Motor neuron (in vitro differentiated cells): ENCODE measurements at places on chromosomes 2 and 18.

DNA sequence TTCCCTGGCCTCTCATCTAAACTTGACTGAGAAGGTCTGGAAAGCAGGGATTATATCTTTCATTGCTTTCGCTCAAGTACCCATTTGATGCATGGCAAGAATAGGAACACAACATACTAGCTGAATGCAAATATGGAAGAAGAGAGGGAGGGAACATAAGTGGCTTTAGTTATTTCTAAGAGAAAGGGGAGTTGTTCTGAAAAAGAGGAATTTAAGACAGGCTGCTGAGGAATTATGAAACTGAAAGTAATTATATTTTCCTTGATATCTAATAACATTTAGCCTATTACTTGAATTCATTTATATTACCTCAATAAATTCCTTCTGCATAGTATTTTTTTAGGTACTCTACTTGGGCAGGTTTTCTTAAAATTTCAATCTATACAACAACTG, 105.8 kb upstream of the TTN start:
- ATAC-seq, result no peak

DNA sequence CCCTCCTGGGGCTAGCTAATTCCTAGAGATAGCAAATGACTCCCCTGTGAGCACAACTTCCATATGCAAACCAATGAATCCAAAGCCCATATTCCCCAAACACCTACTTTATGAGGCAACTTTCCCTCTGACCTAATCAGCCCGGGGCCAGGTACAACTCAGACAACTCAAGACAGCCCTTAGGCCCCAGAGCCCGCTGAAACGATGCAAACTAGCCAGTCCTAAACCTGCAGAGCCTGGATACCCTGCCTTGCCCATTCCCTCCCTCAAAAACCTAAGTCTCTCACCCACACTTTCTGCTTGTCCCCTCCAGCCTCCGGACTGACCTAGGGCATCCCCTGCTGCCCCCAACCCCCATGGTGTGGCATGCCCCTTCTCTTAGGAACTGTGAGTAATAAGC, 142.8 kb downstream of the ACTR3 start:
- ATAC-seq, result no peak

GRCh38 chr2:75870651-75871137, 160.0 kb upstream of the GCFC2 start:
- ATAC-seq, result no peak

GRCh38 chr2:23651187-23652080, 266.5 kb downstream of the KLHL29 start:
- ATAC-seq, result peak; percentile 41

- no peak for ATAC-seq
Observed at GRCh38 chr2:206323486-206323885, 49.0 kb downstream of the ZDBF2 start.

- no peak for ATAC-seq
Observed at GRCh38 chr2:136324966-136325365, 207.0 kb upstream of the CXCR4 start.

GRCh38 chr2:8004250-8004681, 677.6 kb upstream of the ID2 start:
- peak; percentile 72 for ATAC-seq

DNA sequence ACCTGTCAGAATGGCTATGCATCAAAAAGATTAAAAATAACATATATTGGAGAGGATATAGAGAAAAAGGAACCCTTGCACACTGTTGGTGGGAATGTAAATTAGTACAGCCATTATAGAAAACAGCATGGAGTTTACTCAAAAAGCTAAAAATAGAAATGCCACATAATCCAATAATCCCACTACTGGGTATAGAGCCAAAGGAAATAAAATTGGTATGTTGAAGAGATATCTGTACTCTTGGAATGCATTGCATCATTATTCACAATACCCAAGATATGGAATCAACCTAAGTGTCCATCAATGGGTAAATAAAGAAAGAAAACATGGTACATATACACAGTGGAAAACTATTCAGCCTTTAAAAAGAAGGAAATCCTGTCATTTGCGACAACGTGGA, 77.2 kb downstream of the C1D start:
- no peak for ATAC-seq

DNA sequence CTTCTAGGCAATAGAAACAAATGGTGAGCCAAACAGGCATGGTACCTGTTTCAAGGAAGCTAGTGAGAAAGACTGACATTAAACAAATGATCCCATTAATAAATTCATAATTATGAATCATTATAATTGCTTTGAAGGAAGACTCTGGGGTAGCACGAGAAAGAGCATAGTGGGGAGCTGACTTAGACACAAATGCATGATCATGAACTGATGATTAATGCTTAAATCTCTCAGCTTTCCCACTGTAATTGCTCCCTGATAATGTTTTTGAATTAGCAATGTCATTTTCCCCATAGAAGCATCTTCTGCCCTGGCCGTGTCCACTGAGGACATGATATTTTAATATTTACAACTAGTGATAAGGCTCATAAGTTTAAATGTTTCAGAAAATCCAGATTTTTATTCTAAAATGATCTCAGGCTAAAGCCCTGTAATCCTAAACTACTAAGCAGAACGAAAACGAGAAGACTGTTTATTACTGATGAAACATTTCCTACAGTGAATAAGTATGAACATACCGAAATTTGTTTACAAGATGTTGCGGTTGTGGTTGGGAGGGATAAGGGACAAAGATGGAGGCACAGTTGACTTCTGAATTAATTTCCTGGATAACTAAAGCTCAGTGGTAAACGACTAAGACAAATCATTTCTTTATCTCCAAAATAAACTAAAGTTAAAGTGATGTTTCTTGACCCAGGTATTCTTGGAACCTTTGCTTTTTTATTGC, 47.3 kb upstream of the TACR1 start:
- ATAC-seq, result no peak

- no peak for ATAC-seq
Observed at GRCh38 chr2:219954331-219954730, 326.9 kb downstream of the SLC4A3 start.

DNA sequence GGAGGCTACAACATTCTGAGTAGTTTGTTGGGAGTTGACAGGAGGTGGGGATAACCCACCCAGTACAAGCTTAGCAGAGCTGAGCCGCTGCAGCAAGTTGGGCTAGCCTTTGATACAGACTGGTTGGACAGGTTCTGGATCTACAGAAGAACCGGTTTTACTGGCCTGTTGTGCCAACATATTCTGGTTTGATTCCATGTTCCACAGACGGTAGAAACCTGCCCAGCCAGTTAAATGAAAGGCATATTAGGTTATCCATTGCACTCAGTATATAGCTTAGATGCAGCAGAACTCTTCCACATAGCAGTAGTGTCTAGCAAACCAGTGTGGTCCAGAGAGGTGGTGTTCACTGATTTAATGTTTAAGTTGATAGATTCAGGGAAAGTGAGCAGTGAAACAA, 19.3 kb upstream of the RBBP8 start:
- ATAC-seq, result no peak

DNA sequence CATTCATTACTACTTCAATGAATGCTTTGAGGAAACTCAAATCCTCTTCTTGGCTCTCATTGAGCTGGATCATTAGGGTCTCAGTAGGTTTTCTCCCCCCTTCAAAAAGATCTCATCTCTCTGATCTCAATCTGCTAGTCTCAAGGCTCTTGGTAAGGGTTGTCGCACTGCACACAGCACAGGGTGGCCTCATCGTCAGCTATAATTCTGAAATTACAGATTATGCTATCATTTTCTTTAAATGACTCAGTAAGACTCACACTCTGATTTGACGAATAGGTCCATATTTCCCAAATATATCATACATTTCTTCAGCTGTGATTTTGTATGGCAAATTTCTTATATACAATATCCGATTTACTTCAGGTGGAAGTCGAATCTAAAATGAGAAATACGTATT, 2.3 kb downstream of the SF3B6 start:
- ATAC-seq, result no peak

- no peak for ATAC-seq
Observed at GRCh38 chr2:200136655-200137054, 169.8 kb upstream of the SPATS2L start.

GRCh38 chr2:38279201-38279600, 97.9 kb downstream of the ATL2 start:
- ATAC-seq, result no peak

DNA sequence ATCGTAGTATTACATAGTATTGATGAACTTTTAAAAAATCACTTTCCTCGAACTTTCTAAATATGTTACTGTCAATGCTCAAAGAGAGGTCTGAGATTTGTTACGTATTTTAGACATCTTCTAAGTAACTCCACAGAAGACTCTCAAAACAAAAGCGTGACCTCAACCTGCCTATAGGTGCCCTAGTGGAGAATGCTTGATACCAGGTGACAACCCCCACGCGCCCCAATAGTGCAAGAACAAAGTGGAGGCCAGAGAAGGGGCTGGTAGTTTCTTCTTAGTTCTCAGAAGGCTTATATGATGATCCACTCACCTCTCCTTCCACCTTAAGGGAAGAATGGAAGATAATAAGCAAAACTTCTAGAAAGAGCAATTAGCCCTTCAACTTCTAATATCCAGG, 102.6 kb downstream of the ANKRD44 start:
- no peak for ATAC-seq

DNA sequence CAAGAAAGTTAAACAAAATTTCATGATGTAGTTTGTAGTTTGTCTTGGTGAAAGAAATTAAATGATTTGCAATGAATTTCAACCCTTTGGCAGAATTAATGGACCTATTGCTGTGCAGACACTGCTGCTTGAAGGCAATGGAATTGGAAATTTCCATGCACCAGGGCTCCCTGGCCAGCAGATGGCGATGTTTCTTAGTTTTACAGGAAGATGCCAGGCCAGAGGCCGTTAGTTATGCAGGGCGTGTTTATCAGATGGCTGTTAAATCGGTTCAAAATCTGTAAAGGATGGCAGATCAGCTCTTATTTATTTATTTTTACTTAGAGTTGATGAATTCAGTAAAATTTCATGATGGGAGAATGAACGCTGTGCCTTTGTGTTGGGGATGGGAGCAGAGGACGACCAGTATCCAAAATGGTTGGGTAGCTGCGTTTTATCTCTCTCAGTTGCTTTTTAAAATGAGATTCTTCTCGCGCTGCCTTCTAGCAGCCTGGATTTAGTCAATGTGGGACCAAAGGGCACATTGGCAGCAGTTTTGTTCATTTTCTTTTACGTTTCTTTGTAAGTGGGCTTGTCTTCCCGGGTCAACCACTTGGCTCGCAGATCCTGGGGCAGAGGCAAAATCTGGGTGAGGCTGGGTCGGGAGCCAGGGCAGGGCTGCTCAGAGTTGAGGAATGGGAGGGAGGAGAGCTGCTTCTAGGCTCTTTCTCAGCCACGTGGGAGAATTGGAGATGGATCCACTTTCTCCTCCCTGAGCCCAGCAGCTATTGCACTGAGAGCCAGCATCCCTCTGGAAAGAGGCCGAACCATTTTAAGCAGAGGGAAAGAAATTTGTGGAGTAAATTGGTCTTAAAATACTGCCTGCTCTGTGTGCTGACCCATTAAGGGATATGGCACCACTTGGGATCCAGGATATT, 344.0 kb downstream of the PIK3C3 start:
- peak; percentile 93 for ATAC-seq

DNA sequence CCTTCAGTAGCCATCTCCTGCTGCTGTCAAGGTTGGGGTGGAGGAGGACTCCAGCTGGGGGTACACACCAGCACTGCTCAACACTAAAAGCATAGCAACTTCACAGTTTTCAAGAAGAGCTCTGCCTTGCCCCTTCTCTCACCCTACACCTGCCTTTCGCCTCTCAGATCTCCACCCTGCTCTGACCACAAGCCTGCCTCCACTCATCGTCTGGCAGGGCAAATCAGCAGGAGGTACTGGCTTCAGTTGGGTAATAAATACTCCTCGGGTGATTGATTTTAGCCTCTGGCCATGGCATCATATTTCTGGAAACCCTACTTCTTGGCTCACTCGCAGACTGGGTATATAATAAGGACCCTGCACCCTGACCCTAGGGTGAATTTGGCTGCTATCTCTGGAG, 3.1 kb upstream of the PRKAG3 start:
- no peak for ATAC-seq

GRCh38 chr2:12495247-12495868, 221.4 kb upstream of the TRIB2 start:
- no peak for ATAC-seq

DNA sequence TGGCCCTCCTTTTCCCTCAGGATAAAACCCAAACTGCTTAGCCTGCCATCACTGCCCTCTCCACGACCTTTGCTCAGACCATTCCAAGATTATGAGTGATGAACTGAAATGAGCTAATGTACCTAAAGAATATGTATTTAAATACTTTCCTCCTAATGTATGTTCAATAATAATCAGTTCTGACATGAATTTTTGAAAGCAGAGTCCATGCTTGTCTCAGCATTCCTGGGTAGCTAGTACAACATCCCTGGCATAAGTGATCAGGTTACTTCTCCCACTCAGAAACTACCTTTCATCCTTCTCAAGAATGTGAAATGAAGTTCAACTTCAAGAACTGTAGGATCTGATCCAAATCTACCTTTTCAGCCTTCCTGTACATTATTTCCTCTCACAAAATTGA, 103.6 kb downstream of the UNC80 start:
- ATAC-seq, result no peak
